ENCODE measurements at places on chromosomes 6 and 20.

GRCh38 chr6:3009930-3010329 is 10.2 kb downstream of the NQO2 start:
- DNase-seq = no peak

- no peak for DNase-seq
Observed at GRCh38 chr6:140427842-140428241, 1053.4 kb upstream of the CITED2 start.

- no peak for DNase-seq
Observed at GRCh38 chr20:44721785-44722054, 6.6 kb downstream of the CCN5 start.

GRCh38 chr20:58544891-58545290 is 29.7 kb upstream of the APCDD1L start:
- no peak for DNase-seq

- no peak for DNase-seq
Observed at GRCh38 chr6:68182386-68182785, 452.7 kb upstream of the ADGRB3 start.

GRCh38 chr6:135008072-135008940 is 46.3 kb downstream of the HBS1L start:
- no peak for DNase-seq
